T follicular helper cell (primary cell): ENCODE measurements at places on chromosomes 1 and 21.

DNA sequence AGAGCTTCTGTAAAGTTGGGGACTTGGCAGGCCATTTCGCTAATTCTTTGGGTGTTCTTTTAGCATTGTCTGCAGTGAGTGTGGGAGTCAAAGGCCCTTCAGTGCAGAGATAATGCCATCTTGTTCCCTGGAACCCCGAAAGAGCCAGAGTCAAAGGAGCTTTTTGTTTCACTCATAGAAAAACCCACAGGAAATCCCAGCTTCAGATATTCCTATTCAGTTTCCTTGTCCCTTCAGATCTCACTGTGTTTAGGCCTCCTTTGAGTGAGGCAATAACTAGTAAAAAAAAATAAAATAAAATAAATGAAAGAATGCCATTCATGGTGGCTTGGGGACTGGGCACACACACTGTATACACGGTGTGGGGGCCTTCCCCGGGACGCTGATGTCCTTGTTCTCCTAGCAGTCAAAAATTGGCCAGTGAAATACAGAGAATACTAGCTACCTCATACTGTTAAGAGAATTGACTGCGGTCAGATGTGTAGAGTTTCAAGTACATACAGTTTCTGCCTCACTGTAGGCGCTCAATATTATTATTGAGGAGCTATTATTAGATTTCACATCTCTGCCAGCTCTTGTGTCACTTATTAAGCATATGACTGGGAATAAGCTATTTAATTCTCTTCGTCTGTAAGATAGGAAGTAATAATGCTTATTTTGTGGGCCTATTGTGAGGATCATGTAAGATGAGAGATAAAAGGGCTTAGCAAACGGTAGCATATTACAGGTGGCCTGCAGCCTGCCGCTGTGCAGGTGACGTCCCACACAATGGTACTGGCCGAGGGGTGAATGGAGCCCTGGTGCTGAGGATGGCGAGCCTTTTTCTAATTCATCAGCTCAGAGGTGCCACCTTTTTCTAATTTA, 16.7 kb downstream of the DISC1 start:
- no peak for DNase-seq

DNA sequence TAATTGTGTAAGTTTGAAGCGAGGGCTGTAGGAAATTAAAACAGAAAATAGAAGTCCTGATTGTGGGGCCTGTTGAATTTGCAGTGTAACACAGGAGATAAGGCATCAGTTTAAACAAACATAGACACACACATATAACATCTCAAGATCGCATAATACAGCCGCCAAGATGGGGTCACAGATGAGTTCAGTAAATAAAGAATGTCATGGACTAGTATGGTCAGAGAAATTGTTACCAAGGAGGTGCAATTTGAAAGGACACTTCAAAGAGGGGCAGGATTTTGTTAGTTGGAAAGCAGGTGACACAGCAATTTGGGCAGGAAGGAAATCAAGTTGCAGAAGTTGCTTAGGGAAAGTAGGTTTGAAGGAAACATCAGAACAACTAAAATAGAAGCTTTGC, 450.0 kb downstream of the USP25 start:
- DNase-seq = no peak

DNA sequence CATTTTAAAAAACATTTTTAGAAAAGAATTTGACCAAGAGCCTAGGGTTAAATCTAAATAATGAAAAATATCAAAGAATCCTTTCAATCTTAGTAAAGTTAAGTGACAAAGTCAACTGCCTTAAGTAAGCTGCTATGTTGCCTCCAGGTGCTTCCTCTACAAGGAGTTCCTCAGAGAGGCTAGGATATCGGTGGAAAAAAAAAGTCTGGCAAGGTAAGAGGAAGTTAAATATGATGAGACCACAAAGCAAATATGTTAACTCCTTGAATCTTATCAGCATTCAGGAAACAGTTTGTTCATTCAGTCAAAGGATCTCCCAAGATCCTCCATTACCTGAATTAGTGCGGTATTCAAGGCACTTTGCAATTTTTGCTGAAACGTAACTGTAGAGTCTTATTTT, 563.5 kb downstream of the PTPRC start:
- no peak for DNase-seq

- no peak for DNase-seq
Observed at GRCh38 chr1:103514920-103515503, 10.5 kb upstream of the RNPC3 start.

DNA sequence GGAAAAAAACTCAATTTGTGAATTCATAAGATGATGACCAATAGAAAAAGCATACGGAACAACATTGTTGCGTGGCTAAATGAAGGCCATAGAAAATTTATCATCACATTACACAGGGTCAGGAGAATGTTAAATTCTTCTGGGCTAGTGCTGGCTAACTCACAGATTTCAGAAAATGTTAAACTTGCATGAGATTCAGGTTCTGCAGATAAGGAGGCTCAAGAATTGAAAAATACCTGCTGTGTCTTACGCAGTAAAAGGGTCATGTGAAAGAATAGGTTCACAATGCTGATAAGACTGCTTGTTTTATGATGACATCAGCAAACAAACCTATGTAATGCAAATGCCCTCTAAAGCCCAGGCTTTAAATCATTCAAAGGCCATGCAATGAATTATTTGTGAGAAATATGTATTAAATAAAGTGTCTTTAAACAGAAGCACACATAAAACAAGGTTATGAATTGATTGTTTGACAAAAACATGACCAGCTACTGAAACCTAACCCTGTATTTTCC, 378.8 kb downstream of the USP25 start:
- no peak for DNase-seq
